ENCODE measurements at places on chromosomes 7 and 10. TPM values are rescaled to one million over a fixed set of nuclear protein-coding genes. Genes with fewer than 3 reads are reported as not detected.

PRKCQ gene
- 17.2 TPM for total RNA-seq

NUTM2A gene
- total RNA-seq: 2.7 TPM

UPP1 gene
- total RNA-seq: 9.6 TPM

TDRD1 gene
- total RNA-seq: 0.06 TPM

GBX1 gene
- total RNA-seq: 0.64 TPM

HABP2 gene
- total RNA-seq: 0.53 TPM

Measured in metanephros (tissue), 2 donors.